ENCODE measurements at places on chromosomes 2 and 18.

DNA sequence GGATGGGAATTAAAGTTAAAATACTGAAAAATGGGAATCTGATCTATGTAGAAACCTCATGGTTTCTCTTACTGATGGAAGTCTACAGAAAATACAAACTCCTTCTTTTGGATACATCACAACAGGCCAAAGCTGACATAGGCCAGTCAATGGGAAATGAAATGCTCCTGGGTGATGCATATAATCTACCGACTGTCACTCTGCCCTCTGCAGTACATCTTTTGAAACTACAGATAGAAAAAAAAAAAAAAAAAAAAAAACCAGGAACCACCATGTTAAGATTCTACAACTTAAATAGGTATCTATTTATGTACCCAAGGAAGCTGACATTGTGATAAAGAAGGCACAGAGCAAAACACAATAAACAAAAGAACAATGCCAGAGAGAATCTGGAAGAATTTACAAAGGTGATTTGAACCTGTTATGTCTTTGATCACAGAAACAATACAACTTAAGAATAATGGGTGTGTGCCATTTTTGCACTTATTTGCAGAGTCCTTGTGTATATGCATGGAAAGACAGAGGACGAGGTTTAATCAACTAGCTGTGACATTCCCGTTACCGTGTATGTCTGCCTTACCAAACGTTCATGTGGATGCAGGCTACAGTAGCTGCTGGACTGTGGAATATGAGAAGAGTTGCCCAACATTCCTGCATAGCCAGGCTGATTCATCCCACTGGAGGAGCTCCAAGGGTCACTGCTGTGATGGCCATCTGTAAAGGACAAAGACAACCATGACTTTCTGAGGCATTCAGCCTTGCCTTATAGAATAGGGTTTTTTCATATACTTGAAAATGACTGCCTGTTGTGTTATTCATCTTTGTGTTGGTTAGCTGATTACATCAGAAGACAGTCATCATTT lies 312.7 kb downstream of the TCF4 start:
- peak; percentile 18 for DNase-seq

- DNase-seq, result no peak
Observed at GRCh38 chr2:101741775-101742520, 44.4 kb downstream of the MAP4K4 start.

- DNase-seq, result no peak
Observed at GRCh38 chr2:238106339-238106697, 6.2 kb downstream of the ESPNL start.

DNA sequence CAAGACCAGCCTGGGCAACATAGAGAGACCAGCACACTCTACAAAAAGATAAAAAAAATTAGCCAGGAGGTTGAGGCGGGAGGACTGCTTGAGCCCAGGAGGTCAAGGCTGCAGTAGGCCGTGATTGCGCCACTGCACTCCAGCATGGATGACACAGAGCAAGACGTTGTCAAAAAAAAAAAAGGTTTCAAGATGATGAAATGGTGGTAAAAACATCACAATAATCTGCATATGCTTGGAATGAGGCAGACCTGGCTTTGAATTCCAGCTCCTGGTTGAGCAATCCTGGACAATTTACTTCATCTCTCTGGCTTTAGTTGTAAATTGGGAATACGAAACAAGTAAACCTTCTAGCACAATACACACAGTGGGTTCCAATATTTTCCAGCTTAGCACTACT lies 24.1 kb downstream of the USP40 start:
- peak; percentile 61 for DNase-seq

DNA sequence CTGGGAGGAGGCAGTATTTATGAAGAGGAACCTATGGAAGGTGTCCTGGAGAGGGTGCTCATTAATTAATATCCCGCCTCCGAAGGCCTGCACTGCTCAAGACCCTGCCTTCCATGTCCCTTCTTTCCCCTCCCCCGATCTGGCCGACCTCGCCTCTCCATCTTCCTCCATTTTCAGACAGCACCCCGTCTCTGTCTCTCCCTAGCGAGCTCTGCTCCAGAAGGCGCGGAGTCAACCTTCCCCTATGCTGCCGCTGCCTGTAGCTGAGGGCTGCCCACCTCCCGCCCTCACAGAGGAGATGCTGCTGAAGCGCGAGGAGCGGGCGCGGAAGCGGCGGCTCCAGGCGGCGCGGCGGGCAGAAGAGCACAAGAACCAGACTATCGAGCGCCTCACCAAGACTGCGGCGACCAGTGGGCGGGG lies 1.1 kb upstream of the WBP1 start:
- no peak for DNase-seq

- DNase-seq, result peak; percentile 69
Observed at GRCh38 chr2:25250331-25251070, 82.1 kb upstream of the POMC start.

DNA sequence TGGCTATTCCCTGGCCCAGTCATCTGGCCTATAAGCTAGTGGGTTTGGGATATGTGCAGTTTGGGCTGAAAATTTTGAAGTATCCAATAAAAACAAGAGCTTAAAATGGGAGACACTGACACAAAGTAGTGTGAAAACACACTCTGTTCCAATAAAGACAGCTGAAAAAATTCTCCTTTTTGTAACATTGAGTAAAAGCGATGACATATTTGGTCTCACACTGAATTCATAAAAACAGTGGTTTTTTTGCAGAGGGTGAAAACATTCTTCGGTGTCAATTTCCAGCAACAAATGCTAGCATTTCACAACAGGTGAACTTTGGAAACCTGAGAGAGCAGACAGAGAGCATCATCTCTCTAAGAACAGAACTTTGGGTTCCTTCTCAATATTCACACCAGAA lies 142.2 kb downstream of the OSR1 start:
- no peak for DNase-seq

DNA sequence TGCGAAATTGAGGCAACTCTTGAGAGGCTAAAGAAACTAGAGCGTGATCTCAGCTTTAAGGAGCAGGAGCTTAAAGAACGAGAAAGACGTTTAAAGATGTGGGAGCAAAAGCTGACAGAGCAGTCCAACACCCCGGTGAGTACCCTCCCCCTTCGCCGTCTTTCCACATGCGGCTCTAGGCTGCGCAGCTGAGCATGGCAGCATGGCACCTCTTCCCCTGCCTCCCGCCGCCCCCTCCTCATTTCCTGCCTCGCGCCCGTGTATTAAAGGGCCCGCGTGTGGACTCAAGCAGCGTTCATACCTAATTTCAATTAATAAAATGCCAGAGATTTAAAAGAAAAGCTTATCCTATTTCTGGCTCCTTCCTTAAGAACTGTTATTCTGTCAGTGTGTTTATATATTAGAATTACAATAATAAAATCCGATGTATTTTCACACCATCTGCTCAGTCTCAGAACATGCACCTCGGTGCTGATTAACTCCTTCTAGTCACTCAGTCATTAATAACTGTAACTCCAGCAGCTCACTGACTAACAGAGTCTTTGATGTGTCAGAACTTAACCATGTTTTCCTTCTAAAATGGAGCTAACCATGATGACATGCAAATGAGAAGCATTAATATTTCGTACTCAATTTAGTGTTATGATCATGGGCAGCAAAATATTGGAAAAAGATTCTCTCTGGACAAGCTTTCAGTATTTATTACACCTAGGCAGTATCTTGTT lies 137.4 kb upstream of the CDCA7 start:
- DNase-seq, result no peak

DNA sequence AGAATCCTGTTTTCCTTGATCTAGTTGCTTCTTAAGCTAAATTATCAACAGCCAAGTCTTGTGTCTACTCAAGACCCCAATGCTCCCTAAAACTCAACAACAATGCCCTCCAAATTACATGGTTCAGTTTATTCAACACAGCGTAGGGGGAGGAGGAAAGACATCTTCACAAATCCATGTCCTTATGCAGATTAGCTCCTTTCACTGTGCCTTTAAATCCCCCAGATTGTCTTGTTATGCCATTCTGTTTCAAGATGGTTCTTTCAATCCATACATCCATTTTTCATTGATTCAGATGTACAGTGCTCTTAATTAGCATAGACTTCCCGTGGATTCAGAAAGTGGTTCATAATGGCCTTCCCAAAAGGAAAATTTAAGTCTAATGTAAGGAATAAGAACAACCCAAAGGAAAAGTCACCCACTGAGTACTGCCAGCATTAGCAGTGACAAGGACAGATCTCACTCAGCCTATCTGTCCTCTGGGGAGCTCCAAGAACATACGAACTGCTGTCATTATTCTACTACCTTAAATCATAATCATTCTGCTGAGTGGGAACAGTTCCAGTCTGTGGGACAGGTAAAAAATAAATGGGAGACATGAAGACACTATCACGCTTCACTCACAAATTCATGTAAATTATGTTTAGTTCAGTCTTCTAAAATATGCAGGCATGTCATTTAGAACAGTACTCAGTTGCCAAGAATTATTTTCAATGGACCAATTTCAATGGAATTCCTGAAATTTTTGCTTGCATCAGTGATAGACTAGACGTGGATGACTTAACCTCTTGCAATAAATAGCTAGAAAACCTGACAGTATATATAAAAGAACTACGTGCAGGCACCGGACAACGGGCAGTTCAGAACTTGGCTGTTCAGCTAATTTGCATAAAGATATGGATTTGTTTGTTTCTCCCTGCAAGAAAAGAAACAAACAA lies 58.9 kb upstream of the RNU4ATAC start:
- DNase-seq, result peak; percentile 36

DNA sequence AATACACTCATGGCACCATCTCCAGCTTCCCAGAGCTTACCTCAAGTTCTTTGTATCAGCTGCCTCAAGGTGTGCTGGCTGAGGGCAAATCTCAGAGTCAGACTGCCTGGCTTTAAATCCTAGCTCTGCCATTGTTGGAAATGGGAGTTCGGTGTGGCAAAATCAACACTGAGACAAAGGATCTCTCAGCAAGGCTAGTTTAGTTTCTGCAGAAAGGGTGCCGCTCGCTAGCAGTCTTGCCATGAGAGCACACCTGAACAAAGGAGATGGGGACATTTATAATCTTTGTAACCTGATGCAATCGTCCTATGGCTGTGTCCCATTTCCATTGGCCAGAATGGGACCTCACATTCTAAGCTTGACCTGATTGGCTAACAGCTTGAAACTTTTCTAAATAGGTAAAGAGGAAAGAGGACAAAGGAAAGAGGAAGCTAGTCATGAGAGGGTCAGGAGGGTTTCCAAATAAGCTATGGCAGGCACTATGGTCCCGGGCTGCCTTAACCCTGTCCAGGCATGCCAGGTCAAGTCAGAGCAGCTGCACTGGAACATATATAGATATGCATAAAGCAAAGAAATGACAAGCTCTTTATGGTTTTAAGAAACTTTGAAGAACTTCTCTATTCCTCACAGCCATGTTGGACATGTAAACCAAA lies 4.3 kb upstream of the UBE2F start:
- no peak for DNase-seq

GRCh38 chr18:3209859-3210569 lies 9.8 kb downstream of the MYOM1 start:
- no peak for DNase-seq

- no peak for DNase-seq
Observed at GRCh38 chr2:120656273-120656950, 79.3 kb upstream of the GLI2 start.

- no peak for DNase-seq
Observed at GRCh38 chr2:3968736-3969135, 265.4 kb downstream of the DCDC2C start.

- DNase-seq, result no peak
Observed at GRCh38 chr18:62280786-62281185, 44.3 kb upstream of the TNFRSF11A start.
